ENCODE measurements at places on chromosomes 2 and 18. TPM values are rescaled to one million over a fixed set of nuclear protein-coding genes. Genes with fewer than 3 reads are reported as not detected.
A peak's percentile ranks its signal among the peaks of the same experiment; 100 is the strongest.

DNA sequence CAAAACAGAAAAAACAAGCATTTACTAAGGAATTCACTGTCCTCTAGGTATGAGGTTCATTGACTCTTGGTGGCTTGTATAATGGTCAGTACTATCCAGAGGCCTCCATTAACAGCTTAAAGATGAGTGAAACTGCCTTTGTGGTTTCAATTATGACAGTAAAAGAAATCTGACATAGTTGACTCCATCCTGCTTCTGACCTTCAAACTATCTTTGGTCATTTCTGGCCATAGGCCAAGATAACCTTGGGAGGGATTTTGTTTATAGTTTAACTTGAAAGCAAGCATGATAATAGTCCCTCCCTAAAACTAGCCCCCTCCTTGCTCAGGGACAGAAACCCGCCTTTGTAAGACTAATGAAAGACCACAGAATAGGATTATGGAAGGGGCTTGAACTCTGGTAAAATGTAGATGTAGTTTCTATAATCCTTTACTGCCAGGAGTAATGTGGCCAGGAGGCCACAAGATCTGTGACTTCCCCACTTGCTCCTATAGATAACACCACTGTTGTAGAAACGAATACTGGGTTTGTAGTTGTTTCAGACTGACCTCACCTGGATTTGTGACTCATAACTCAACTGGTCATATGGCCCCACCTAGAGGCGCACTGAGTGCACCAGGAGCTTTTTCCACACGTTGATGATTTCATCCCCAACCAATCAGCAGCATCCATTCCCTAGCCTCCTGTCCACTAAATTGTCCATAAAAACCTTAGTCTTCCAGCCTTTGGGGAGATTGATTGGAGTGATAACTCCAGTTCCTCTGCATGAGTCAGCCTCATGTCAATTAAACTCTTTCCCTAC lies 8.6 kb upstream of the PLEKHM3 start:
- DNase-seq, result peak; percentile 23

DNA sequence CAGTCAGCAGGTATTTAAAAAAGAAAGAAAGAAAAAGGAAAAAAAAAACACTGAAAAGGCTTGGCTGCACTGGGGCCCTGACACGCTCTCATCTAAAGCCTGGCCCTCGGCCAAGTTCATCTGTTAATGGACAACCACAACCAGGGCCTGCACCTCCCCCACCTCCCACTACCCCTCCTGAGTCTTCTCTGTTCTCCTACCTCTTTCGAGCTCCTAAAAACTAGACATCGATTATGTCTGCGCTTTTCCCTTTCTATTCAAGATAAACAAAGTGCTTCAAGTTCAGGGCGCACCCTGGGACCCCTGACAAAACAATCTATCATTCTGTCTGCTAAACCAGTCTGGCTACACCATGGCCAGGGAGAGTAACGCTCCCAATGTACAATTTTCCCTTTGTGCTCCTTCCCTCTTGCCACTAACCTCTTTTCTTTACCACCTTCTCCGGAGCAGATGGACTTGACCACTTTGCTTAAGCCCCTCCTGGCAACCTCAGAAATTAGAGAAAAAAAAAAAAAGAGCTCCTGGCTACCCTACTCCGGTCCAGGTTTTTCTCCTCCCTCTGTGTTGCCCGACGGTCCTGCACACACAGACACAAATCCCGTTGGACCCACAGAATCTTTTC lies 22.7 kb downstream of the BCL11A start:
- DNase-seq, result no peak

DNA sequence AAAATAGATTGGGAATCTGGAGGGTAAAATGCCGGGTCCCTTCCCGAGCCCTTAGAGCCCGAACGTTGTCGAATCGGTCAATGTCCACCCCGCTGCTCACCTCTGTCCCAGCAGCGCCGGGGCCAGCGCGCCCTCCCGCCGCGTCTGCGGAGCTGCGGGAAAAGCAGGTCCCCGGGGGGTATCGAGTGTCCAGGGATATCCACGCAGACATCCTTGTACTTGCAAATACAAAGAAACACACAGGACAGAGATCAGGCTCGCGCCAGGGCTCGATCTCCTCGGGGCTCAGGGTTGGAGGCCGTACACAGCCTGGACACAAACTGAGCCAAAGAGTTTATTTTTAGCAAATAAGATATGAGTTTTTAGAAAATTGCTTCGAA lies 2.3 kb upstream of the GATA6 start:
- no peak for DNase-seq

DNA sequence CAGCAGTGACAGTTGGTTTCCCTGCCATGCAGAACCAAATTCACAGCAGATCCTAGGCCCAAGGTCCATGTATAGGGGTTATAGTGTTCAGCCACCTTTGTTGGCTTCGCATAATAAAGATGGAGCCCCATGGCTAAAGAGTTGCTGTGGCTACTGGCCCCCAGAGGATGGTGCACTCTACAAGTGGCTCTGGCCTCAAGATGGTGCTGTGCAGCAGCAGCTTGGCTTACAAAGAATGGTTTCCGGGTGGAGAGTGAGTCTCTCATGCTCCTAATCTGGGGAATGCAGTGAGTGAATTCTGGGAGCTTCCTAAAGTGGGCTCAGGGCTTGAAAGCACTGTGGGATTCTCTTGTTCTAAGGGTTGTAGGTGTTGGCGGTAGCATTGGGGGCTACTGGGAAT lies 1199.7 kb downstream of the CNTNAP5 start:
- no peak for DNase-seq

GRCh38 chr18:64416990-64417389 lies 268.1 kb upstream of the LINC00305 start:
- no peak for DNase-seq

Gene PTPRN
- 0.41 TPM for polyA plus RNA-seq

Gene ANTXR1
- polyA plus RNA-seq, result not detected

Gene FEV
- polyA plus RNA-seq, result not detected

Gene BOK
- polyA plus RNA-seq, result 15.2 TPM
